ENCODE measurements at places on chromosomes 5 and 9.

DNA sequence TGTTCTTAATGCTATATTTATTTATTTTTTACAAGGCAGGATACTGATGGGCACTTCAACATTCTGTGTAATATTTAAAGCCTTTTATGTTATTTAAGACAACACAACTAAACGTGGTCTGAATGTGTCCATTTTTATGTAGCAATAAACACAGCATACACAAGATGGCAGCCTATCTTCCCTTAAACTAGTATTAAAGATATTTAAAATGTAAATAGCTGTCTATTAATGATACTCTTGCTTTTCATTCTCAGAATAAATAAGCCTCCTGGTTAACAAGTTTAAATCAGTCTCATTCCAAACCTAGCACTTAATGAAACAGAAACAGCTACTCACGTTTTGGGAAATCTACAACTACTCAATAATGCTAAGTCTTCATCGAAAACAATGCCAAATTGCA is 315.7 kb downstream of the MCTP1 start:
- no peak for DNase-seq

DNA sequence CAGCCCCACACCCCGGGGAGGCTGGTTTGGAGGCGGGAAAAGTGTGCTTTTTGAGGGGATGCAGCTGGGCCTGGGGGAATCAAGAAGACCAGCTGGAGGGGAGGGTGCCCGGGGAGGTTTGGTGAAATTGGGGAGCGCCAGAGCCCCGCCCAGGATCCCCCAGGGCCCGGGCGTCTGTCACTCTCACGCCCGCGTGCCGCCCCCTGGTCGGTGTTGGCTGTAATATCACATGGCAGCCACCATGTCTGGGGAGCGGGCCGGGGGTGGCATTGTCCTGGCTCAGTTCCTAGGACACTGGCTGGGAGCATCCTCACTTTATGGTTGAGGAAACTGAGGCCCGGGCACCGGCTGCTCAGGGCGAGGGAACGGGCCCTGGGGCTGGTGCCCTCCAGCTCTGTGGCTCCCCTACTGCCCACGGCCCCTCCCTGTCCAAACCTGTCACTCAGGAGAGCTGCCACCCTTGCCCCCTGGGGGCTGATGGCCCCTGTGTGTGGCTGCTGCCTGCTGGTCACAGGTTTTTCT is 27.5 kb downstream of the ASS1 start:
- DNase-seq: no peak

- DNase-seq: no peak
Observed at GRCh38 chr5:93930098-93930497, 188.7 kb upstream of the POU5F2 start.

DNA sequence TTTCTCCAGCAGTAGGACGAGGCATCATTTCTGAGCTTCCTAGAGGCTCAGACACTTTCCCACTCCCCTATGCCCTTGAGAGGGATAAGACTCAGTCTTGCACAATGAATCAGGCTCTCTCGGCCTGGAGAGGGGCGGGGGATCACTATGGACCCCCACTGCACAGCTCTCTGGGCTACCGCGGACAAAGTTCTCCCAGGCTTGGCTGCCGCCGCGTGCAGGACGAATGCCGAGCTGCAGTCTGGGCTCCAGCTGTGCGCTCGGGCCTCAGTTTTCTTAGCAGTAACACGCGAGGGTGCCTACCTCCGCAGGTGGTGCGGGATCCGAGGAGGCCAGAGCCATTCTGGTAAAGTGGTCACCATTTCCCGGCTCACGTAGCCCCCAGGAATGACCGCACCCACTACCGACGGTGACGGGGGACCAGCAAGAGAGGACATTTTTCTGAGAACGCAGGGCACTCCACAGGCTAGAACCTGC is 3.4 kb upstream of the MYORG start:
- no peak for DNase-seq

GRCh38 chr9:79989079-79989478 is 417.3 kb downstream of the TLE4 start:
- DNase-seq: no peak

Data from GM19239 (cell line).